H1 (cell line): ENCODE measurements at places on chromosomes 1 and 21. TPM values are rescaled to one million over a fixed set of nuclear protein-coding genes. Genes with fewer than 3 reads are reported as not detected.

DNA sequence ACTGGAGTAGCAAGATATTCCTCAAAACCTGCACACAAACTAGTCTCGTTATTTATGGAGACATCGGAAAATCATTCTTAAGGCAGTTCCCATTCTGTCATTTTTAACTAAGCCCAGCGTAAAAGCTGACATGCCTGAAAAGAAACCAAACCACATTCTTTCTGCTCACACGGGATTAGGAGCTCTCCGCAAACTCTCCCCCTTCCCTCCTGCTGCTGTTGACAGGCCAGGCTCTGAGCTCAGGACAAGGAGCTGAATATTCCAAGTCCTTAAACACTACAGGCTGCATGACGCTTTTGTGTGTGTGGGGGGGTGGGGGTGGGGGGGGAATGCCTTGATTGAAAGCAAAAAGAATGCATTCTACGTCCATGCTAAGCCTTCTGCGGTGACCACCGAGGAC is 5.2 kb downstream of the OLIG1 start:
- H3K36me3 ChIP-seq: no peaks in the 10 kb centered on the region
- DNase-seq: no peak
- H3K4me3 ChIP-seq: no peak overlapping the region; the same call in 1 of the 2 replicates
- H3K27ac ChIP-seq: no peak overlapping the region
- peaks cover 42% of the 10 kb centered on the region for H3K4me1 ChIP-seq

- no peaks in the 10 kb centered on the region for H3K4me1 ChIP-seq
- no peak overlapping the region for H3K4me3 ChIP-seq
- peak; percentile 7 for DNase-seq
Measured at GRCh38 chr1:5576011-5576672, 416.1 kb downstream of the NPHP4 start.

The CD1B gene
- not detected in 2 replicates for total RNA-seq

The OR2L13 gene
- total RNA-seq: not detected in 2 replicates

DNA sequence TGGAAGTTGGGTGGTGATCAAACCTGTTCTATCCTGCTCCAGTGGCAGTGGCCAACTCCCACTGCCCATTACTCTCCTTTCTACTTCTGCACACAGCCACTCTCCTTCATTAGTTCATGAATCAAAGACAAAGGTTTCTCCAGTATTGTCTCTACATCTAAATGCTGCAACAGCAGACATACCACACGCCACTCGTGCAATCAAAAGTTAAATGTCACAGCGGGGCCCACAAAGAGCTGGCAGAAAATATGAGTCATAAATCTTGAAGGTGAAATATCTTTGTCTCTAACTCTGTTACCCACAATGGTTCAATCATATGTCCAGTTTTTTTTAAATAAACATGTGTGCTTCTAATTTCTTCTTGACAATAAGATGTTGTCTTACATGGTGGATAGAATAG is 13.3 kb downstream of the APCS start:
- H3K4me3 ChIP-seq: no peak overlapping the region
- H3K36me3 ChIP-seq: no peaks in the 10 kb centered on the region
- H3K27ac ChIP-seq: no peak overlapping the region
- H3K4me1 ChIP-seq: no peaks in the 10 kb centered on the region

GRCh38 chr1:202203238-202204039 is 9.8 kb downstream of the LGR6 start:
- no peak overlapping the region for H3K27ac ChIP-seq
- DNase-seq: no peak
- no peaks in the 10 kb centered on the region for H3K36me3 ChIP-seq
- no peaks in the 10 kb centered on the region; the same call in 1 of the 2 replicates for H3K27me3 ChIP-seq
- no peak overlapping the region for H3K4me3 ChIP-seq

The LAMB3 gene
- total RNA-seq: 0.50 and 0.67 TPM in 2 replicates

DNA sequence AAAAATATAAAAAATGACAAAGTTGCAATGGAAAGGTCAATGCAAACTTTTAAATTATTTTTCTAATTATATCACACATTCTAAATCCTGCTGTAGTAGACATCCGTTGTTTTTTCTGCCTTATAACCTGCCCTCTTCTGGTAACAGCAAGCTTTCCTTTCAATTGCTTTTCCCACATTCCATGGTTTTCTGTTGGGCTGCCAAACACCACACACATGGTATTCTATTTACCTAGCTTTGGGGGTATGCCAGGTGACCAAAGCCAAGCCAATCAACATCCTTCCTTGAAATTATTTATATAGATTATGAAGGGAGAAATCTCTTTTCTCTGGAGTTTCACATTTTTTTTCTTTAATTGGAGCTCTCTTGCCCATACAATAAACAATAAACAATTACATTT is 3.4 kb upstream of the LAMC1 start:
- H3K27ac ChIP-seq: no peak overlapping the region
- H3K4me1 ChIP-seq: no peaks in the 10 kb centered on the region
- no peak for DNase-seq
